Naive B cell (primary cell): ENCODE measurements at places on chromosomes 3 and 15. TPM values are rescaled to one million over a fixed set of nuclear protein-coding genes. Genes with fewer than 3 reads are reported as not detected.
A peak's percentile ranks its signal among the peaks of the same experiment; 100 is the strongest.

Gene IGDCC3
- polyA plus RNA-seq, result not detected

Gene FGD5
- polyA plus RNA-seq, result not detected

Gene GUCA1C
- not detected for polyA plus RNA-seq

Gene MEX3B
- not detected for polyA plus RNA-seq

Gene ZDHHC23
- 1.1 TPM for polyA plus RNA-seq

Gene NEO1
- polyA plus RNA-seq, result not detected

Gene RTP3
- polyA plus RNA-seq, result not detected

DNA sequence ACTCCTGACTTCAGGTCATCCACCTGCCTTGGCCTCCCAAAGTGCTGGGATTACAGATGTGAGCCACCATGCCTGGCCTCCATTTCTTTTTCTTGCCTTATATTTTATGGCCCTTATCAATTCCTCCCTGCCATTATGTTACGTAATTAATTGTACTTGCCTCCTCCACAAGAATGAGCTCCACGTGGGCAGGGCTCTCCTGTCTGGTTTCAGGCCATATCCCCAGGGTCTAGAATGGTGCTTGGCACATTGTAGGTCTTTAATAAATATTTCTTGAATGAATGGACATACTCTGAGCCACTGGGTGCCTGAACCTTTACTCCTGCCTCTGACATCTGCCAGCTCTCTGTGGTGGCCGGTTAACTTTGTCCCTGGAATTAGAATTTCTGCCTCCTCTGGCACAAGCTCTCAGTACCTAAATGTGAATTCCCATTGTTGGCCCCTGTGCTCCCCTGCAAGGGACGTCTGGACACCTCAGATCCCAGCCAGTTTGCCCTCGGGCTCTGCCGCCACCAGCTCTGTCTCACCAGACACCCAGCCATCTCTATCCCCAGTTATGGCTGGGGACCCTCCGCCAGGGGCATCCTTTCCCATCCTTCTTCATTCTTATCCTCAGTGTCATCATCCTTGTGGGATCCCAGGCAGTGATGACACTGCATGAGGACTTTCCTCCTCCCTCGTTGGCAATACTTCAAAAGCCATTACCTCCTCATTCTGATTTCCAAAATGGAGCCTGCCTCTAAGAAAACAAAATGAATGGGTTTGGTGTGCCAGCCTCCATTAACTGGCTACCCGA is 165.6 kb upstream of the SMAD3 start:
- H3K27me3 ChIP-seq, result peaks cover 7% of the 10 kb centered on the region
- no peak for DNase-seq
- no peak overlapping the region for H3K4me3 ChIP-seq
- no peaks in the 10 kb centered on the region for H3K36me3 ChIP-seq
- H3K27ac ChIP-seq, result no peak overlapping the region

DNA sequence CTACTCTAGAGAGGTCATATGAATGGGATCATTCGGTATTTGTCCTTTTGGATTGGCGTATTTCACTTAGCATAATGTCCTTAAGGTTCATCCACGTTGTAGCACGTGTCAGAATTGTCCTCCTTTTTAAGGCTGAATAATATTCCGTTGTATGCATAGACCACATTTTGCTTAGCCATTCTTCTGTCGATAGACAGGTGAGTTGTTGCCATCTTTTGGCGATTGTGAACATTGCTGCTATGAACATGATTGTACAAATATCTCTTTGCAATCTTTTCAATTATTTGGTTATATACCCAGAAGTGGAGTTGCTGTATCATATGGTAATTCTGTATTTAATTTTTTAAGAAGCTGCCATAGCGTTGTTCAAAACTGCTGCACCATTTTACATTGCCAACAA is 52.4 kb upstream of the GOLGA8J start:
- no peaks in the 10 kb centered on the region for H3K4me1 ChIP-seq
- no peaks in the 10 kb centered on the region for H3K27me3 ChIP-seq
- no peak overlapping the region for H3K27ac ChIP-seq
- H3K4me3 ChIP-seq, result no peak overlapping the region
- H3K36me3 ChIP-seq, result no peaks in the 10 kb centered on the region
- no peak for DNase-seq

DNA sequence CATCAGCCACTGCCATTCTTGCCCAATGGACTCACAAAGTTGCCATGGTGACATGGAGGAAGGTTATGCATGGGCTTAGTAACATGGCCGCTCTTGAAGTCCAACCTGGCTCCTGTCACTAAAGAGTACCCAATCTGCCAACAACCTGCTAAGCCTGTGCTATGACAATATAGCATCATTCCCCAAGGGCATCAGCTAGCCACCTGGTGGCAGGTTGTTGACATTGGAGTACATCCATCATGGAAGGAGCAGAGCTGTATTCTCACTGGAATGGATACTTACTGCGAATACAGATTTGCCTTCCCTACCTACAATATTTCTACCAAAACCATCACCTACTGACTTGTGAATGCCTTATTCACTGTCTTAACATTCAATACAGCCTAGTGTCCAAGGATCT is 138.9 kb upstream of the RORA start:
- no peaks in the 10 kb centered on the region for H3K27me3 ChIP-seq
- H3K4me1 ChIP-seq, result no peaks in the 10 kb centered on the region
- no peak for DNase-seq
- H3K36me3 ChIP-seq, result peaks cover 10% of the 10 kb centered on the region
- H3K27ac ChIP-seq, result no peak overlapping the region

DNA sequence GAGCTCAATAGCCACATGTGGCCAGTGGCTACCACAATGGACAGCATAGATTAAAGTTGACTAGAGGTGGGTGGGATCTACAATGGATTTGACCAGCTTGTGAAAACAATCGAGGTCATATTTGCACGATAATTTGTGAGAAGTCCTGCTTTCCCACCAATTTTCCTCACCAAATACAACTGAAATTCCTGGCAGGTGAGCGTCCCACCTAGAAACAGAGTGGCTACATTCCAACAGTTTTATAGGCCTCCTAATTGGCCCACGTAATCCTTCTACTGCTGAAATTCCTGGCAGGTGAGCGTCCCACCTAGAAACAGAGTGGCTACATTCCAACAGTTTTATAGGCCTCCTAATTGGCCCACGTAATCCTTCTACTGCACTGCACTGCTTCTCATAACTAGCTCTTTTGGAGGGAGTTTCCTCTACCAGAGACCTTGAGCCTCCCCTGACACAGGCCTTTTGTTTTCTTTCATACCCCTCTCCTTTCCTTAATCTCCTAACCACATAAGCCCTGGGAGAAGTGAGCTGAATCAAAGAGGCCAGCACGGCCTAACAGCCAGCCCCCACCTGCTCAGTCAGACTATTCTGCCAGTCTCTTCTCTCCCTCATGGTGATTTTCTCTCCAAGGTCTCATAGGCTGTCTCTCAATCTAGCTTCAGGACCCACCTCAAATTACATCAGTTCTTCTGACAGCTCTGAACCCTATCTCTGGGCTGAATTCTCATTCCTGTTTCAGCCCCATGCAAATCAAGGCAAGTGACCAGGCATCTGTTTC is 80.2 kb downstream of the BFSP2 start:
- H3K4me1 ChIP-seq, result peaks cover 62% of the 10 kb centered on the region
- H3K36me3 ChIP-seq, result peaks cover 7% of the 10 kb centered on the region
- H3K27me3 ChIP-seq, result no peaks in the 10 kb centered on the region
- H3K4me3 ChIP-seq, result peak overlapping the region; percentile 57
- no peak for DNase-seq
- no peak overlapping the region for H3K27ac ChIP-seq

DNA sequence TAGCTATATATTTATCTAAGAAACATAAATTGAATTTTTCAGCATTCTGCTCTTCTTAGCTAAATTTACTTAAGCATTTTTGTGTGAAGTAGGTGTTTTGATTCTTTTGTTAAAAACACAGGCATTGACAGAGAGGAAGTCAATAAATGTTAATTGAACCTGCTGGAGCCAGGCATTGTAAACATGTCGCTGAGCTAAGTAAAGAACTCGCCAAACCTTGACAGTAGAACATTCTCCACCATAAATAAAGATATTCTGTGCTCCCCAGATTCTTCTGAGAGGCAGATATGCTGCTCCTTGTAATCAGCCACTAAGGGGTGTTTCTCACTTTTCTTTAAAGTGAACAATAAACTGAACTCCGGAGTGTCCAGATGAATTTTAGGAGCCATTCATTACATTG is 38.4 kb downstream of the SYNM start:
- no peaks in the 10 kb centered on the region for H3K27me3 ChIP-seq
- no peaks in the 10 kb centered on the region for H3K4me1 ChIP-seq
- H3K36me3 ChIP-seq, result no peaks in the 10 kb centered on the region
- no peak overlapping the region for H3K27ac ChIP-seq
- DNase-seq, result no peak

- no peaks in the 10 kb centered on the region for H3K4me1 ChIP-seq
- no peak for DNase-seq
- H3K36me3 ChIP-seq, result peaks cover 35% of the 10 kb centered on the region
- H3K27ac ChIP-seq, result no peak overlapping the region
- no peak overlapping the region for H3K4me3 ChIP-seq
- no peaks in the 10 kb centered on the region for H3K27me3 ChIP-seq
Observed at GRCh38 chr3:38226273-38226672, 39.3 kb upstream of the SLC22A13 start.

DNA sequence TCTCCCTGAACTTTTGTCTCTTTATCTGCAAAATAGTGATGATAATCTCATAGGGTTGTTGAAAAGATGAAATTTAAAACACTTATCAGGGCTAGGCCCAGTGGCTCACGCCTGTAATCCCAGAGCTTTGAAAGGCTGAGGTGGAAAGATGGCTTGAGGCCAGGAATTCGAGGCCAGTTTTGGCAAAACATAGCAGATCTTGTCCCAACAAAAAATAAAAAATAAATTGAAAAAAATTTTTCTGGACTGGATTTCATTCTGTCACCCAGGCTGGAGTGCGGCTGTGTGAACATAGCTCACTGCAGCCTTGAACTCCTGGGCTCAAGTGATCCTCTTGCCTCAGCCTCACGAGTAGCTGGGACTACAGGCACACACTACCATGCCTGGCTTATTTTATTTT is 29.6 kb downstream of the LMLN start:
- H3K4me1 ChIP-seq, result no peaks in the 10 kb centered on the region
- no peak overlapping the region for H3K4me3 ChIP-seq
- H3K36me3 ChIP-seq, result peaks cover 8% of the 10 kb centered on the region
- no peaks in the 10 kb centered on the region for H3K27me3 ChIP-seq

GRCh38 chr3:185280572-185281365 is 26.9 kb upstream of the EHHADH start:
- peaks cover 46% of the 10 kb centered on the region for H3K27me3 ChIP-seq
- peaks cover 38% of the 10 kb centered on the region for H3K36me3 ChIP-seq
- H3K27ac ChIP-seq, result no peak overlapping the region
- no peak overlapping the region for H3K4me3 ChIP-seq
- DNase-seq, result peak; percentile 11

DNA sequence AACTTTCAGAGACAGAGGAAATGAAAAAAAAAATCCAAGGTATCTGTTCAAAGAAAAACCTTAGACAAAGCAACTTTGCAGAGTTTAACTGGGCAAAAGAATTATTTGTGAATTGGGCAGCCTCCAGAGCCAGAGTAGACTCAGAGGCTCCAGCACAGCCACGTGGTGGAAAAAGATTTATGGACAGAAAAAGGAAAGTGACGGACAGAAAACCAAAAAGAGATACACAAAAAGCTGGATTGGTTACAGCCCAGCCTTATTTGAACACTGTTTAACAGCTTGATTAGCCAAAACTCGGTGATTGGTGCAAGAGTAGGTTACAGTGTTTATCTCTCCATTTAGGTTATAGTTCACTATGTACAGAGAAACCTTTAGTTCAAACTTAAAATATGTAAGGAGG is 23.7 kb upstream of the GPD1L start:
- H3K4me3 ChIP-seq, result no peak overlapping the region
- no peak for DNase-seq
- H3K36me3 ChIP-seq, result peaks cover 18% of the 10 kb centered on the region
- peaks cover 25% of the 10 kb centered on the region for H3K4me1 ChIP-seq

DNA sequence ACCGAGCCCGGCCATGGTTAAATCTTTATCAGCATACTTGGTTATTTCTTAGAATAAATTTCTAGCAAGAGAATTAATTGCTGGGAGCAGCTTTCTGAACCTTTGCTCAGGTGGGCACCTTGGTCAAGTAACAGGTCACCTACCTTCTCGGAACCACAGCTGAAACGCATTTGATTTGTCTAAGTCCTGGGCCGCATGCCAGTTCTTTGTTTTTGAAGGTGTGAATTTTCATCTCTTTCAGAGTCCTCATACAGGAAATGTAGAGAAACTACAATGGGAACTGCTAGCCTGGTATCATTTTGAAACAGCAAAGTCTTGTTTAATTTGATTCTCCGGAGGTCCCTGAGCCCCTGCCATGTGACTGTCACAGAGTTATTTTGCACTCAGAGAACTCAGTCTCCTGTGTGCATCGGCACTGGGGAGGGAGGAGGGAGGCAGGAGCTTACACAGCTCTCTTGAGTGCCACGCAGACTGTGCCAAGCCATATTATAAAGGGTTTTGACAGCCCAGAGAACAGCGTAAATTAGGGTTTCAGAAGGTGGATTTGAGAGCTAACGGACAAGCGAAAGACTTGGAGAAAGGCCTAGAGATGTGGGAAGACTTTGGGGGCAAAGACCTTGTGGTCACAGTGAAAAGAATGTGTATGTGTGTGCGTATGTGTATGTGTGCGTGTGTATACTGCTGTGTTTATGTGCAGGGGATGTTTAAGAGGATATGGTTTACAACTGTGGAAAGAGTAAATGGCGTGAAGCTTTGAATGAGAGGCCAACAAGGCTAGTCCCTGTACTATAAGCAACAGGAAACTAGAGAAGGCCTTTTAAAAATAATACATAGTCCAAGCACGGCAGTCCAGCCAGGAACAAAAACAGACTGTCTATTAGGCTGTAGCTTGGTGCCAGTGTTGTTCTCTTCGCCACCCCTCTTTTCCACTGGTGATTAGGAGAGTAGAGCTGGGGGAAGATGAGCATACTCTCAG is 61.8 kb upstream of the ATP13A3 start:
- H3K36me3 ChIP-seq, result peaks cover 7% of the 10 kb centered on the region
- H3K4me3 ChIP-seq, result no peak overlapping the region
- no peaks in the 10 kb centered on the region for H3K4me1 ChIP-seq
- peaks cover 13% of the 10 kb centered on the region for H3K27me3 ChIP-seq

- H3K4me1 ChIP-seq, result no peaks in the 10 kb centered on the region
- no peak overlapping the region for H3K4me3 ChIP-seq
- no peak overlapping the region for H3K27ac ChIP-seq
- no peaks in the 10 kb centered on the region for H3K36me3 ChIP-seq
Observed at GRCh38 chr3:12388185-12388584, 96.1 kb upstream of the TSEN2 start.

DNA sequence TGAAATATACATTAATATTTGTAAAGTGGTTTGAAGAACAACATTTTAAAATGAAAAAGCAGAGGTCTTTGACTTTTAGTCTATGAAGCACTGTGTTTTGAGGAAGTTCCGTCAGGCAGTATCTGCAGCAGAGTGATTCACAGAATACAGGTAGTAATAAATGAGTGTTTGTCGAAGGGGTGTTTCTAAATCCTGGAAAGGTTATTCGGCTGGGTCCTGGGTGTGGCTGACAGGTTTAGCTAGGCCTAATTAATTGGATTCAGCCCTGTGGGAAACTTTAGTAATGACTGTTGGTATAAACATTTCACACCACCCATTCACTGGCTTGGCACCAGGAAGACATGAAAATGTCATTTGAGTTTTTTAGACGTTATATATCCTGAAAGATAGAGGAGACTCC is 51.3 kb downstream of the TIPARP start:
- no peak overlapping the region for H3K4me3 ChIP-seq
- DNase-seq, result no peak
- no peaks in the 10 kb centered on the region for H3K36me3 ChIP-seq
- no peak overlapping the region for H3K27ac ChIP-seq

- H3K36me3 ChIP-seq, result no peaks in the 10 kb centered on the region
- peaks cover 20% of the 10 kb centered on the region for H3K4me1 ChIP-seq
- no peak for DNase-seq
- no peak overlapping the region for H3K4me3 ChIP-seq
- H3K27ac ChIP-seq, result no peak overlapping the region
Observed at GRCh38 chr15:38088971-38089370, 154.5 kb downstream of the TMCO5A start.
